ENCODE measurements at places on chromosomes 12 and 14.

GRCh38 chr12:89844539-89844938 lies 135.9 kb upstream of the ATP2B1 start:
- no peak for DNase-seq

- no peak for DNase-seq
These were observed 104.9 kb upstream of the FKBP4 start for GRCh38 chr12:2689879-2690278.

GRCh38 chr12:129607301-129607700 lies 296.5 kb downstream of the TMEM132D start:
- no peak for DNase-seq

DNA sequence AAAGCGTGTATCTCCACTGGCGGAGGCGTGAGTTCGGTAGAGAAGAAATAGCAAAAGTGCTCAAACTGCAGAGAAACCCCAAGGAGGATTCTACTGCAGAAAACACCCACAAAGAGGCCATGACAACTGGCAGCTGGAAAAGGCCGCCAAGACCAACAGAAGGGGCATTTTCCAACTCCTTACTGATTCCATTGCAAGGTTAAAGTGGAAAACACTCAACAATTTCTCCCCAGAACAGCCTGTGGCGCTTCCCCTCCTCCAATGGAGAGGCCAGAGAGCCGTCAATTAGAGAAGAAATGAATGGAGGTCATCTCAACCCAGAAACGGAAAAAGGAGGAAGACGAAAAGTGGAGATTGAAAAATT lies 618 bp upstream of the ANKRD52 start:
- no peak for DNase-seq

GRCh38 chr14:68643673-68644072 lies 149.2 kb downstream of the ZFP36L1 start:
- DNase-seq: no peak

All from activated CD8-positive, alpha-beta memory T cell treated with anti-CD3 and anti-CD28 coated beads for 1 hour (primary cell).